ENCODE measurements at places on chromosomes 12 and 14.

GRCh38 chr14:103832046-103832445 lies 15.3 kb downstream of the PPP1R13B start:
- DNase-seq: no peak

GRCh38 chr12:122309564-122310121 lies 43.3 kb upstream of the VPS33A start:
- DNase-seq: no peak

- DNase-seq: no peak
Measured at GRCh38 chr12:124684971-124685688, 117.7 kb upstream of the NCOR2 start.

- DNase-seq: no peak
Measured at GRCh38 chr12:110312581-110313360, 31.7 kb downstream of the ATP2A2 start.

GRCh38 chr12:68352067-68352466 lies 19.9 kb upstream of the MDM1 start:
- no peak for DNase-seq

DNA sequence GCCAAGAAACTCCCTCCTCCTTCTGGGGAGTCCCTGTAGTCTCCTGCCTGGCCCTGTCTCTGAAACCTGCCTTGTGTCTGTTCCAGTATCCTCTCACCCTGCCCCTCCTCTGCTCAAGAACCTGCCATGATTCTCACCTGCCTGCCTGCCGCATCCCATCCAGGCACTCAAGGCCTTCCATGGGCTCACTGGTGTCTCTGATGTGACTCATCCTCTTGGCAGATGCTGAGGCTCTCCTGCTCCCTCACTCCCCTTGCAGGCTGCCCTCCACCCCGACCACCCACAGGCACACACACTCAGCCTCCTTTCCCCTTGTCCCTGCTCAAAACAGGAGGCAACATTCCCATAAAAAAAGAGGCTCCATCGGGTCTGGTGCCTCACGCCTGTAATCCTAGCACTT lies 5.8 kb upstream of the BEGAIN start:
- no peak for DNase-seq

DNA sequence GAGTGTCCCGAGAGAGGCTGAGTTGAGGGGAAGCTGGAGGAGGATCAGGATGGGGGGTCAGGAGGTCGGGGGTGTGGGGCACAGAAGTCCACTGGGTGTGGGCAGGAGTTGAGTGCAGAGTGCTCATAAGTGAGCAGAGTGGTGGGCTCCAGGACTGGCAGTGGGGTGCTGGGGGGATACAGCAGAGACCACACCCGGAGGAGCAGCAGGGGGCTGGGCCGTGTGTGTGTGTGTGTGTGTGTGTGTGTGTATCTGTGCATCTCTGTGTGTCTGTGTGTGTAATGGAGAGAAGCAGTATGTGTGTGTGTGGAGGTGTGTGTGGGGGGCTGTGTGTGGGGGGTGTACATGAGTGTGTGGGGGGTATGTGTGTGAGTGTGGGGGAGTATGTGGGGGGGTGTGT lies 4.9 kb upstream of the NUDT14 start:
- no peak for DNase-seq

DNA sequence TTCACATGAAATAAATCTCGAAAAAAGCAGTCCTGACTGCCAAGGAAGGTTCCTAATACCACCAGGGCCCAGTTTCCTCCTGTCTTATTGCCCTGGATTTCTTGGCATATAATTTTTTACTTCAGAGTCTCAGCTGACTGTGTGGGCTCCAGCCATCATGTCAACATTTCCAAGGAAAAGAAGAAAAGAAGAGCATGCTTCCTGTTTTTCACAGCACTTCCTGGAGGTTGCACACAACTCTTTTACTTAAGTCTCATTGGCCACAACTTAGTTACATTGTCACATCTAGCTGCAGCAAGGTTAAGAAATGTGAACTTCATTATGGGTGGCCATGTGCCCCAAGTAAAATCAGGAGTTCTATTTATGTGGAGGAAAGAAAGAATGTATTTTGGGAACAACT lies 24.3 kb downstream of the DACT1 start:
- DNase-seq: no peak

- no peak for DNase-seq
Measured at GRCh38 chr12:72276181-72276805, 4.1 kb downstream of the TRHDE start.

DNA sequence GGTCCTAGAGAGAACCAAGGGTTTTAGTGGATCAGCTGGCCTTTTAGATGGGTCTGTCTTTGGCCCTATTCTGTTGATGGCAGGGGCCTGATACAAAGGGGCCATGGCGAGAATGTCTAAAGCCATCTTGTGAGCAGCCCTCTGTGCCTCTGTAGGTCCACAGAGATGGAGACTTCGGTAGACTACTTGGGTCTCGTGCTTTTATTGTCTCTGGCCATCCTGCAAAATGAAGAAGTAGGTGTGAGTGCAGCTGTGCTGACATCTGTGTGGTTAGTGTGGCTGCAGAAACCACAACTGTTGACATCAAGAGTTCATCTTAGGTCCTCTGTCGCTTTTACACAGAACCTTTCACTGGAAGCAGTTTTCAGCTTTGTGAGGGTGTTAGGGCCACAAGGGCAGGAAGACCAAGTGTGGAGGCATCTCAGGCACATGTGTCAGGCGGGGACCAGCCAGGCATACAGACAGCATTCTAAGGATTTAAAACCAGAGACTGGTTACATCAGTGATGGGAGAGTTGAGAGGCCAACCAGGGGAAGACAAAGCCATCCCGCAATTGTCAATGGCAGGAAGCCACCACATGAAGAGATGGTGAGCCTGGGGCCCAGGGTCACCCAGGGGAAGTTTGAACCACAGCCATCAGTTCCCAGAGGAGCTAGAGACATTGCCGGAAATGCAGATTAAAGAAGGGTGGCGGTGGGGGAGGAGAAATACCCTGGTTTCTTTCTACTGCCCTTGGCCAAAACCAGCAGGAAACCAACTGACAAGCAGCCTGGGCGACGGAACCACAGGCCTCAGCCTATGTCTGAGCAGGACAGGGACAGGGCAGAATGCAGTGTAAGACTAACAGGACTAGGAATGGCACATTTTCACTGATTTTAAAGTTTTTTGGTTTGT lies 13.0 kb upstream of the TPCN1 start:
- peak; percentile 27 for DNase-seq

GRCh38 chr12:127214186-127214585 lies 1052.8 kb upstream of the TMEM132C start:
- no peak for DNase-seq

- no peak for DNase-seq
Measured at GRCh38 chr12:3718100-3718499, 34.8 kb downstream of the CRACR2A start.

DNA sequence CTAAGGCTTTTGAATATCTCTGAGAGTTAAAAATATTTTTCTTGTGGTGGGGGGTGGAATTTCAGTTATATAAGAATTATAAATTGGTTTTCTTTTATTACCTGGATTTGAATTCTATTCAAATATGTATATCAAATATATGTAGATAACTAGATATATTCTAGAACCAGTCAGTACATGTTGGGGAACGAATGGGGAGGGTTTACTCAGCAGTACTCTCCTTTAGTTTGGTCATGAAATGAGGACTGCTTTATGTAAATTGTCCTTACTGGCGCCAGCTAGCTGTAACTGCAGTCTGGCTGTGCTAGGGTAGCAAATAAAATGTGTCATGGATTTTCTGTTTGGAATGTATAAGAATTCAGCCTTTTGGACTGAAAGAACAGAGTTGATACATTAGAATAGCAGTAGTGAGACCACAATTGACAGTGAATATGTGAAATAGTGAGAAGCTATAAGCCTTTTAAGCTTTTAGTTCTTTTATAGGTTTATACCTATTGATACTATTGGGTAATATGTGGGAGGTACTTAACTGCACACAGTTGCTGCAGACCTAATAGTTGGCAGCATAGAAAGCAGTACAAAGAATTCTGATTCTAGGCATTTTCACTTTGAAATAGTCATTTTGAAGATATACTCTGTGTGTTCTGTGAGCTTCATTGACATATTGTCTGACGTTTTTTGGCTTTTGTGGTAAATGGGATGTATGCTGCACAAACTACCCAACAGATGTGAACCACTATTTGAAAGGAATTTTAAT lies 29.0 kb downstream of the ATF7IP start:
- DNase-seq: no peak

GRCh38 chr12:114729731-114730130 lies 45.8 kb upstream of the TBX3 start:
- no peak for DNase-seq

GRCh38 chr14:54709444-54709843 lies 142.5 kb downstream of the SAMD4A start:
- DNase-seq: no peak

DNA sequence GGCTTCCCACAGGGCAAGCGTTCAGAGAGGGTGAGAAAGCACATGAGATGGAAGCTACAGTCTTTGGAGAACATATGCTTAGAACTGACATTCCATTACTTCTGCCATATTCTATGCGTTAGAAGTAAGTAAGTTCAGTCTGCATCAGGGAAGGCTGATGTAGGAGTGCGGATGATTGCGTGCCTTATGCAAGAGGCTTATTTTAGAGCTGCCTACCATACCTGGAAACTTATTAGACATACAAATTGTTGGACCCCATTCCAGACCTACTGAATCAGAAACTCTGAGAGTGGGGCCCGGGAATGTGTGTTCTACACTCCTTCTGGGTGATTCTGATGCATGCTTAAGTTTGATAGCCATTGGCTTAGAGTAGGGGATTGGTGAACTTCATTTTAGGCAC lies 174.9 kb downstream of the KTN1 start:
- no peak for DNase-seq

GRCh38 chr14:91456283-91456682 lies 38.7 kb upstream of the CCDC88C start:
- no peak for DNase-seq

DNA sequence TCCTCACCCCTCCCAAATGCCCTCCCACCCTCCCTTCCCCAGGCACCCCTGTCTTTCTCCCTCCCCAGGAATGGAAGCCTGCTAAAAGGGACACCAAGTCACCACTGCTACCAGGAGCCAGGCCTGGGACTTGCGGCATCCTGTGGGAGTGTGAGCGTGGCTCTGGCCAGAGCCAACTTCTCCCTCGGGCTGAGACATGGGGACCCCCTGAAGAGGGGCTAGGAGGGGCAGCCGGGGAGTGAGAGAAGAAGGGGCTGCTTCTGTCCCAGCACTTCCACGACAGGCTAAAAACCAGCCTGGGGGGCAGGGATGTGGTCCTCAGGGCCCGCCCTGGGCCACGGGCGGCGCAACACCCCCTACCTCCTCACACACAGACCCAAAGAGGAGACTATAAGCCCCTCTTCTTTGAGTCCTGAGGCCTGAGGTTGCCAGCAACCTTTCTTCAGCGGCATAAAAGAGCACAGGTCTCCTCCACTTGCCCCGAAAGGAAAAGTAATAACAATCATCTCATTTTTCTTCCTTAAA lies 278.9 kb downstream of the DPF3 start:
- DNase-seq: no peak

- DNase-seq: no peak
Measured at GRCh38 chr12:33330940-33331339, 108.7 kb downstream of the SYT10 start.

DNA sequence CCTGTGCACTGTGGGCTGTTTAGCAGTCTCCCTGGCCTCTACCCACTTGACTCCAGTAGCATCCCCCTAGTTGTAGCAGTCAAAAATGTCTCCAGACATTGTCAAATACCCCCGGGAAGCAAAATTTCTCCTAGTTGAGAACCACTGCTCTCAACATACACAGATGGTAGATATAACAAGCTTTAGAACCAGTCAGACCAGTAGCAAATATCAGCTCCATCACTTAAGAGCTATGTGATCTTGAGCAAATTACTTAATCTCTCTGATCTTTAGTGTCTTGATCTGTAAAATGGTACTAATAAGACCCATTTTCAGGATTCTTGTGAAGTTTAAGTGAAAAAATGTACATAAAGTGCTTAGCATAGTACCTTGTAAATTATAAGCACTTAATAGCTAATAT lies 96.2 kb downstream of the DUSP6 start:
- DNase-seq: no peak

GRCh38 chr12:26869908-26870459 lies 37.0 kb upstream of the ITPR2 start:
- DNase-seq: no peak

DNA sequence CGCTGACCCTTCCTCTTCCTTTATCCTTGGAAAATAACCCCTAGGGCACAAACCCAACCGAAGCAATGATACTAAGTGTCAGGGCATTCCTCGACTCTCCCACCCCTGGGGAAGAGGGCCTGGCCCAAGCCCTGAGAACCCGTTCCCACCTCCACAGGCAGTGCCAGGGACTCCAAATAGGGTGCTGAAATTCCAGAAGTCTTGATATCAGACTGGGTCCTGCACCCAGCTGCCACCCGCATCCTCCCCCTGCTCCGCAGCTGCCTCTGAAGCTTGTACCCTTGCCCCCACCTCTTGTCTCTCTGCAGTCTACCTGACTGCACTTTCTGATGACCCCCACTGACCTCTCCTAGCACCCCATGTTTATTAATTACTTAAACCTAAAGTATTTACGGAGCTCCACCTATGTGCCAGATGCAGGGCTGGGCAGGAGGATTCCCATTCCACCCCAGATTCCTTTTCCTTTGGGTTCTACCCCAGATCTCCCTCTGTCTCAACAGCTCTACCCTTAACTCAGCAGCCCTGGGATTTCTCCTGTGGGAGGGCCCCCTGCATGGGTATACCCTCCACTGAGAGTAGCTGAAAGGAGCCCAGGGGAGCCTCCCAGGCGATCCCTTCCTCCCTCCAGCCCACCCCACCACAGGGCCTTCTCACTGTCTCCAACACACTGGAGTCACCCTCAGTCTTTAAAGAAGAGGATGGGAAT lies 4.1 kb upstream of the KRT18 start:
- no peak for DNase-seq

- no peak for DNase-seq
Measured at GRCh38 chr12:88870000-88870737, 289.9 kb upstream of the KITLG start.

GRCh38 chr12:107992029-107992428 lies 137.1 kb upstream of the WSCD2 start:
- no peak for DNase-seq

GRCh38 chr14:103332143-103332919 lies 1.7 kb upstream of the EIF5 start:
- no peak for DNase-seq

DNA sequence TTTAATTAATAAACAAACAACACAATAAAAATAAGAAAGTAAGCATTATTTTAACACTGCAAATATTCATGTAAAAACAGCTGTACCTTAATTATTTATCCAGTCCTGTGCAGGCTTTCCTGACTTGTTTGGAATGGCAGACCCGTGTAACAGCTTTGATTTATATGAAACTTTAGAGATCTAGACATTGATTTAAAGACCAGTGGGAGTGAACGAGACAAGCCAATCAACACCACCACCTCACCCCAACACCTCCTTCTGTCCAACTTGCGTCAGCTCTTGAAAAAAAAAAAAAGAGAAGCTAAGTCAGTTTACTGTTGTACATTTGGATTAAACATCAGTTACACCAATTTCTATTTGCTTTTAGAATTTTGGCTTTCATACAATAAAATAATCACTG lies 22.3 kb downstream of the SLC38A4 start:
- no peak for DNase-seq
